ENCODE measurements at places on chromosomes 13 and 19.

DNA sequence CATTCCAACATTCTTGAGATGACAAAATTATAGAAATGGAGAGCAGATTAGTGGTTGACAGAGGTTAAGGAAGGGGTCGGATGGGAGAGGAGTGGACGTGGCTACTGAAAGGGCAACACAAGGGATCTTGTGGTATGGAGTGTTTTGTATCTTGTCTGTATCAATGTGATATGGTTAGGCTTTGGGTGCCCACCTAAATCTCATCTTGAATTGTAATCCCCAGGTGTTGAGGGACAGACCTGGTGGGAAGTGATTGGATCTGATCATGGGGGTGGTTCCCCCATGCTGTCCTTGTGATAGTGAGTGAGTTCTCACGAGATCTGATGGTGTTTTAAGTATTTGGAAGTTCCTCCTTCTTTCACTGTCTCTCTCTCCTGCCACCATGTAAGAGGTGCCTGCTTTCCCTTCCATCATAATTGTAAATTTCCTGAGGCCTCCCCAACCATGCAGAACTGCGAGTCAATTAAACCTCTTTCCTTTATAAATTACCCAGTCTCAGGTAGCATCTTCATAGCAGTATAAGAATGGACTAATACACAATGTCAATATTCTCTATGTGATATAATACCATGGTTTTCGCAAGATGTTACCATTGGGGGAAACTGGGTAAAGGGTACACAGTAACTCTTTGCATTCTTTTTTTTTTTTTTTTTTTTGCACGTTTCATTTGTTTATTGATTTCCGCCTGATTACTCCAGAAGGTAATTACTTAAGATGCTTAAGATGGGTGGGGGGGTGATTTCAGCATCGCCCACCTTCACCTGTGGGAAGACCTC, 4.9 kb upstream of the IFNL4 start:
- no peak for DNase-seq

- DNase-seq: no peak
Observed at GRCh38 chr13:107367258-107367657, 799.3 kb upstream of the ARGLU1 start.

- no peak for DNase-seq
Observed at GRCh38 chr13:72185776-72186175, 318.8 kb upstream of the DACH1 start.

DNA sequence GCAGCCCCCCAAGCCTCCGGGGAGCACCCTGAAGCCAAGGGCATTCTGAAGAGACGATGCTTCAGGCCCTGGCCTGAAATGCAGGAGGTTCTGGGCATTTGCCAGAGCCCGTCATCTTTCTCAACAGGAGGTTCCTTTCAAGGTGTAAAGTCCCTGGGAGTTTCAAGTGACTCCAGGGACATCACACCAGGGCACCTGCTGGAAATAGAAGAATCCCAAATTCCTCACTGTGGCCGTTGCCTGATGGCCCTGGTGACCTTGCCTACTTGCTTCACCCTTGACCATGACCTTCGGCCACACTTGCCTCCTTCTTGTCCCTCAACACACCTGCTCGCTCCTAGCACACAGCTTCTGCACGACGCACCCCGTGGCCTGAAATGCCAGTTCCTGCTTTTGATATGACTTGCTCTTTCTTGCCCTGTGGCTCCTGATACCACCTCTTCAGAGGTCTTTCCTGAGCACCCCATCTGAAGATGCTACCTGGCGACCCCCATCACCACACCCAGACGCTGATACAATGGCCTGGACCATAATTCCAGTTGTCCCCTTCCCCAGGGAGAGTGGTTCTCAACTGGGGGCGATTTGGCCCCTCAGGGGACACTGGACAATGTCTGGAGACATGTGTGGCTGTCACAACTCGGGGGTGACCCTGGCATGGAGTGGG, 3.5 kb downstream of the DPP9 start:
- DNase-seq: no peak

DNA sequence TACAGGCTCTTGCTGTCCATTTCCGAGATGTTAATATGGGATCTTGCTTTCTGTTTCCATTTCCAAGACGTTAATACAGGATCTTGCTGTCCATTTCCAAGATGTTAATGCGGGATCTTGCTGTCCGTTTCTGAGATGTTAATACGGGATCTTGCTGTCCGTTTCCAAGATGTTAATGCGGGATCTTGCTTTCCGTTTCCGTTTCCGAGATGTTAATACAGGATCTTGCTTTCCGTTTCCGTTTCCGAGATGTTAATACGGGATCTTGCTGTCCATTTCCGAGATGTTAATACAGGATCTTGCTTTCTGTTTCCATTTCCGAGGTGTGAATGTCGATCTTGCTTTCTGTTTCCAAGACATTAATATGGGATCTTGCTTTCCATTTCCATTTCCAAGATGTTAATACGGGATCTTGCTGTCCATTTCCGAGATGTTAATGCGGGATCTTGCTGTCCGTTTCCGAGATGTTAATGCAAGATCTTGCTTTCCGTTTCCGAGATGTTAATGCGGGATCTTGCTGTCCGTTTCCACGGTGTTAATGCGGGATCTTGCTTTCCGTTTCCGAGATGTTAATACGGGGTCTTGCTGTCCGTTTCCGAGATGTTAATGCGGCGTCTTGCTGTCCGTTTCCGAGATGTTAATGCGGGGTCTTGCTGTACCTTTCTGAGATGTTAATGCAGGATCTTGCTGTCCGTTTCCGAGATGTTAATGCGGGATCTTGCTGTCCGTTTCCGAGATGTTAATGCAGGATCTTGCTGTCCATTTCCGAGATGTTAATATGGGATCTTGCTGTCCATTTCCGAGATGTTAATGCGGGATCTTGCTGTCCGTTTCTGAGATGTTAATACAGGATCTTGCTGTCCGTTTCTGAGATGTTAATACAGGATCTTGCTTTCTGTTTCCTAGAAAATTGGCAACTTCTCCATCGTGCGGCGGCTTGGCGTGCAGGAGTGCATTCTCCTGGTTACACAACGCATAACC, 38.3 kb downstream of the PEX11G start:
- no peak for DNase-seq

- DNase-seq: no peak
Observed at GRCh38 chr13:44932171-44932849, 57.0 kb downstream of the NUFIP1 start.

GRCh38 chr19:5951338-5951861, 26.5 kb downstream of the RANBP3 start:
- DNase-seq: no peak

DNA sequence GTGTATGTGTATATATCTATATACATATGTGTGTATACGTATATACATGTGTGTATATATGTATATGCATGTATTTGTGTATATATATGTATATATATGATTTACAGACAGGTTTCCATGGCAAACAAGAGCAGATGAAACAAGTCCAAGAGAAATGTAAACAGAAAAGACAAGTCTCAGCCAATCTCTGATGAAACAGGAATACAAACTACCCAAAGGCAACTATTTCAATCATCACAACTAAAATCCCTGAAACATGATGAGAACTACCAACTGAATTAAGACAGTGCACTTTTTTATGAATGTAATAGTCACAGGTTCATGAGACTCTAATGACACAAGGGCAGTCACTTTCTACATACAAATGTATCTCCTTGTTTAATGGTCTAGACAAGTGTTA, 140.2 kb downstream of the TNFRSF19 start:
- no peak for DNase-seq

DNA sequence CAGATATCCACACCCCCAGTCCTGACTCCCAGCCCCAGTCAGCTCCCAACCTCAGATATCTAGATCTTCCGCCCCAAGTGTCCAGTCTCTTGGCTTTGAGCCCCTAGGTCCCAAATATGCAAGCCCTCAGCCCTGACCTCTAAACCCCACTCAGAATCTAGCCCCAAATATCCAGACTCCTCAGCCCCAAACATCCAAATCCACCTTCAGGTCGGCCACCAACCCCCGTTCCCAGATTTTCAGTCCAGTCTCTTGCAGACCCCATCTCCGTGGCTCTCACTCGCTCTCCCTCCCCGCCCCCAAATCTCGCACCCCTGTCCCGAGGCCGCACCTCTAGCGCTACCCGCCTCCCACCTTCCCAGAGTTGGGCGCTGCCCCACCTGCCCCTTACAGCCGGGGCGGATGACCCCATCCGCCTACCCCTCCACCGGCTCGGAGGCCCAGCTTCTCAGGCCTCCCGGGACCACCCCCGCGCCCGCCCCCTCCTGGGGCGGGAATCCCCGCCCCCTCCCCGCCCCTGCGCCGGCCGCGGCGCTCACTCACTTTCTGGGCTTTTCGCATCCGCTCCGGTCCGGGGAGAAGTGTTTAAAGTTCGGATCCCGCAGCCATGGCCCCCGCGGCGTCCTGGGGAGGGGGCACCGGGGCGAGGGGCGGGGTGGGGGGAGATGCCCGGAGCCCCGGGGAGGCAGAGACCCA, 604 bp downstream of the ERFL start:
- no peak for DNase-seq

DNA sequence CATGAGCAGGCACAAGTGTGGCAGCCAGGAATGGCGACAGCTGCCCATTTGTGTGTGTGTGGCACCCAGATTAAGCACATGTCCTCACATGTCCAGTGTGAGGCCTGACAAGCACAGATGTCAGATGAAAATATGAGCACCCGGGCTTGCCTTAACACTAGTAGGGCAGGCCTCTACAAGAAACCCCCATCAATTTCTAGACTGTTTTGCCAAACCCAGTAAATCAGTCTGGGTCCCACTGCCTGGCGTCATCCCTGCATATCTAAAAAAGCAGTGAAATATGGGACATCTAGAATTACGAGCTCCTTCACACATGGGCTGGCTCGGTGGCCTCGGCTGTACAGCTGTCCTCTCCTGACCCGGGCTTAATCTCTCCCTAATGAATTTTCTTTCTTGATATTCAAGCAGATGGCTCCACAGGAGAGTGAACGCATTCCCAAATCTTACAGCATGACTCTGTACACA, 432.7 kb downstream of the FOXO1 start:
- peak; percentile 48 for DNase-seq

DNA sequence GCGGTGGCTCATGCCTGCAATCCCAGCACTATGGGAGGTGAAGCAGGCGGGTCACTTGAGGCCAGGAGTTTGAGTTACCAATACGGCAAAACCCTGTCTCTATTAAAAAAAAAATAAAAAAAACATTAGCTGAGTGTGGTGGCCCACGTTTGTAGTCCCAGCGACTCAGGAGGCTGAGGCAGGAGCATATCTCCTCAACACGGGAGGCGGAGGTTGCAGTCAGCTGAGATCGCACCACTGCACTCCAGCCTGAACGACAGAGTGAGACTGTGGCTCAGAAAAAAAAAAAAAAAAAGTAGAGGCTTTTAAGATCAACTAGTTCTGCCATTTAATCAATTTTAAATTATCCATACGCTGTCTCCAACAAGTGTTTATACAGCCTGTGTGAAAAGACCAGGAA, 1130.3 kb downstream of the PCDH9 start:
- peak; percentile 43 for DNase-seq

DNA sequence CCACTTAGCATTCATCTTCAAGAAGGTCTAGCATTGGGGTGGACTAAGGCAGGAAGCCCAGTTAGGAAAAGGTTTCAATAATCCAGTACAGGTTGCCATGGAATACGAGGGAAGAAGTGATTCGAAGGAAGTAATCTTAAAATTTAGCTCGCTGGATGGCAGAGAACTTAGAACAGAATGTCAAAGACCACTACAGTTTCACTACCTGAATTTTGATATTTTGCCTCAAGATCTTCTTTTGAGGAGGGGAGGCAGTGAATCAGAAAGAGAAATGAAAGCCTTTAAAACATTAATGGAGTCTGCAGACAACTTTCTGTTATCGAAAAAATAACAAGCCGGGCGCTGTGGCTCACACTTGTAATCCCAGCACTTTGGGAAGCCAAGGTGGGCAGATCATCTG, 7.0 kb upstream of the RAB8A start:
- no peak for DNase-seq
